ENCODE measurements at places on chromosomes 13 and 19. TPM values are rescaled to one million over a fixed set of nuclear protein-coding genes. Genes with fewer than 3 reads are reported as not detected.

GRCh38 chr13:65593298-65593874 is 1636.8 kb downstream of the PCDH9 start:
- H3K4me3 ChIP-seq, result no peak overlapping the region
- H3K36me3 ChIP-seq, result no peaks in the 10 kb centered on the region
- H3K27me3 ChIP-seq, result peaks cover 5% of the 10 kb centered on the region
- H3K4me1 ChIP-seq, result peaks cover 9% of the 10 kb centered on the region
- DNase-seq, result no peak

Gene ZNF491
- 6.5 TPM for total RNA-seq

DNA sequence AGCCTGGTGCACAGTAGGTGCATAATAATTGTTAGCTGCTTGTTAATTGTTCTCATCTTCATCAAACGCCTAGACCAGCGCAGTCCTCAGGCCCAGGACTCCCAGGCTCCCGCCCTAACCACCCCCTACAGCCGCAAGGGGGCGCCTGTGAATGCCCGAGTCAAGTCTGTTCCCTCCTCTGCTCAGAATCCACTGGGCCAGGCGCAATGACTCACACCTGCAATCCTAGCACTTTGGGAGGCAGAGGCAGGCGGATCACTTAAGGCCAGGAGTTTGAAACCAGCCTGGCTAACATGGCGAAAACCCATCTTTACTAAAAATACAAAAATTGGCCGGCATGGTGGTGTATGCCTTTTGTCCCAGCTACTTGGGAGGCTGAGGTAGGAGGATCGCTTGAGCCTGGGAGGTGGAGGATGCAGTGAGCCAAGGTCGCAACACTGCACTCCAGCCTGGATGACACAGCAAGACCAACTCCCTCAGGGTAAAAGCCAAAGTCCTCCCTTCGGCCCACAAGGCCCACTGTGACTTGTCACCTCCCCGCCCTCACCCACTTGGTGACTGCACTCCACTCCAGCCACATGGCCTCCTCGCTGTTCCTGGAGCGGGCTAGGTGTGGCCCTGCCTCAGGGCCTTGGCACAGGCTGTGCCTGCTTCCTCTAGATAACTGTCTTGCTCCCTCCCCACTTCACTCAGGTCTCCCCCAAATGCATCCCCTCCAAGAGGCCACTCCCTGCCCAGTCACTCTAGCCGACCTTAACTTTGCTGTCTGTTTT is 9.1 kb downstream of the ZNF653 start:
- peak; percentile 51 for DNase-seq
- no peaks in the 10 kb centered on the region for H3K27me3 ChIP-seq
- no peak overlapping the region for H3K4me3 ChIP-seq
- peaks cover 1% of the 10 kb centered on the region for H3K36me3 ChIP-seq
- no peaks in the 10 kb centered on the region for H3K4me1 ChIP-seq

Gene CEACAM16
- not detected for total RNA-seq

Gene FGF21
- not detected for total RNA-seq

GRCh38 chr19:41226053-41226873 is 7.2 kb downstream of the AXL start:
- H3K27me3 ChIP-seq, result peaks cover 17% of the 10 kb centered on the region
- H3K36me3 ChIP-seq, result peaks cover 3% of the 10 kb centered on the region
- peak overlapping the region; percentile 90 for H3K27ac ChIP-seq

- no peak for DNase-seq
- H3K36me3 ChIP-seq, result peaks cover 17% of the 10 kb centered on the region
- peak overlapping the region; percentile 95 for H3K27ac ChIP-seq
- peak overlapping the region; percentile 93 for H3K4me3 ChIP-seq
Observed at GRCh38 chr19:44212866-44213346, 574 bp downstream of the ZNF227 start.

GRCh38 chr19:29645911-29646310 is 19.4 kb upstream of the PLEKHF1 start:
- peaks cover 17% of the 10 kb centered on the region for H3K27me3 ChIP-seq
- H3K27ac ChIP-seq, result no peak overlapping the region
- no peaks in the 10 kb centered on the region for H3K36me3 ChIP-seq

DNA sequence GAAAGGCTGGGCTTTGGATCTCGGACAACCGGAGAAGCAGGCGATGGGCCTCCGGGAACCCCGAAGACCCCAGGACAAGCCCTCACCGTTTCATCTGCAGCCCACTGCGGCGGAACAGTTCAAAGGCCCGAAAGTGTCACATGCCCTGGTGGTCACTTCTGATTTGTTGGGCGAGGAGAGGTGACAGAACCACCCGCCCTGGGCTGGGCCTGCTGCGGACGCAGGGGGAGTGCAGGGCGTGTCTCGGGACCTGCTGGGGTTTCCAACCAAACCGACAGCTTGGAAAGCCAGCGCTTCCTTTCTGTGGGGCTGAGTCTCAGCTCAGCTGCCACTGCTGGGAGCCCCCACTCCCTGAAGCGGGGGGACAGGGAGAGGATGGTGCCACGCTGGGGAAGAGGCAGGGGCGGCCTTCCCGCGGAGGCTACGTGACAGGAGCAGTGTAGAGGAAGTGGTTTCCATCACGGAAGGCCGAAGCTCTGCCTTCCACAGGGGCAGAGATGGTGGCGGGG is 22.8 kb upstream of the ZBTB7A start:
- H3K4me1 ChIP-seq, result peaks cover 5% of the 10 kb centered on the region
- peaks cover 5% of the 10 kb centered on the region for H3K36me3 ChIP-seq
- no peak overlapping the region for H3K27ac ChIP-seq

DNA sequence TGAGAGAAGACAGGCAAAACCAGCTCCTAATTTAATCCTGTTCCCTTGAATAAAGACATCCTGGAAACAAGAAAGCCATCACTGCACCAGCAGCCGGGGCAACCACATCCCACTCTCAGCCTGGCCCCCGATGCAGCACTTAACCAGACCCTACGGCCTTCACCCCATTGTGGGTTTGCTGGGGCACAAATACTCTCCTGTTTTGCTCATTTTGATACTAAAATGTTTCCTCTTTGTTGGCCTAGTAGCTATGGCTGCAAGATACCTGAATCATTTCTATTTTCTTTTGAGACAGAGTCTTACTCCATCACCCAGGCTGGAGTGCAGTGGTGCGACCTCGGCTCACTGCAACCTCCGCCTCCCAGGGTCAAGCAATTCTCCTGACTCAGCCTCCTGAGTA is 28.4 kb downstream of the ANKRD27 start:
- no peaks in the 10 kb centered on the region for H3K4me1 ChIP-seq
- no peaks in the 10 kb centered on the region for H3K27me3 ChIP-seq
- H3K4me3 ChIP-seq, result no peak overlapping the region
- no peak for DNase-seq

DNA sequence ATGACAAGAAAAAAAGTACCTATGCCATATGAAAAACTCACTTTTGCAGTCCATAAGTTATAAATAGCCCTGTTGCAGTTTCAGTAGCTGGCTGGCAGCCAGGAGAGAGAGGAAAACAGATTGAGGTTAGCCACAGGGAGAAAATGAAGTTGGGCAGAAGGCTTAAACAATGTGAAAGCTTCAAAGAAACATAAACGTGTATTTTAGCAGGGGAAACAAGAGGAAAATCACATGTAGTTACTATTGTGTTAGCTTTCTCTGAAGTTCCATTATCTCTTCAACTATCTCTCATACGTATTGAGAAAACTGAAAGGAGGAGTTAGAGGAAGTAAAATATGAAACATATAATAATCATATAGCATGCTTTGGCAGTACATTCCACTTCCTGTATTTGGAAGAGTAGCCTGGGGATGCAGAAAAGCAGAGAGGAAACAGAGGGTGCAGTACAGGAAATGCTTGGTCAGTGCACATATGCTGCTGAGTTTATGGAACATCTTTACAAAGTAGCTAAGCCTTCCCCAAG is 1551.1 kb downstream of the EFNB2 start:
- H3K4me3 ChIP-seq, result no peak overlapping the region
- H3K36me3 ChIP-seq, result no peaks in the 10 kb centered on the region
- DNase-seq, result no peak
- H3K27me3 ChIP-seq, result peaks cover 1% of the 10 kb centered on the region

- H3K36me3 ChIP-seq, result no peaks in the 10 kb centered on the region
- peaks cover 2% of the 10 kb centered on the region for H3K4me1 ChIP-seq
- H3K27ac ChIP-seq, result no peak overlapping the region
- no peak for DNase-seq
- H3K27me3 ChIP-seq, result peaks cover 34% of the 10 kb centered on the region
- no peak overlapping the region for H3K4me3 ChIP-seq
Observed at GRCh38 chr19:47716270-47716937, 3.2 kb downstream of the EHD2 start.

GRCh38 chr19:17721111-17721628 is 1.9 kb downstream of the MAP1S start:
- peak overlapping the region; percentile 80 for H3K4me3 ChIP-seq
- no peaks in the 10 kb centered on the region for H3K27me3 ChIP-seq
- peaks cover 9% of the 10 kb centered on the region for H3K36me3 ChIP-seq
- DNase-seq, result no peak
- peaks cover 16% of the 10 kb centered on the region for H3K4me1 ChIP-seq

- H3K27me3 ChIP-seq, result peaks cover 34% of the 10 kb centered on the region
- H3K4me1 ChIP-seq, result no peaks in the 10 kb centered on the region
- DNase-seq, result no peak
- H3K36me3 ChIP-seq, result no peaks in the 10 kb centered on the region
- H3K4me3 ChIP-seq, result no peak overlapping the region
Observed at GRCh38 chr19:41570179-41570578, 5.8 kb upstream of the CEACAM21 start.

Gene EFNA2
- 23.8 TPM for total RNA-seq

- H3K4me3 ChIP-seq, result no peak overlapping the region
- peaks cover 11% of the 10 kb centered on the region for H3K4me1 ChIP-seq
Observed at GRCh38 chr13:58579468-58579867, 947.9 kb downstream of the PCDH17 start.
